Ureter (tissue), 1 donor: ENCODE measurements at places on chromosomes 7 and 10. TPM values are rescaled to one million over a fixed set of nuclear protein-coding genes. Genes with fewer than 3 reads are reported as not detected.

GRCh38 chr7:79741684-79742083, 288.2 kb upstream of the MAGI2 start:
- DNase-seq: no peak

- DNase-seq: no peak
Measured at GRCh38 chr10:45279682-45280081, 35.7 kb downstream of the OR13A1 start.

GRCh38 chr7:39714447-39715091, 91.2 kb downstream of the RALA start:
- DNase-seq: no peak

DNA sequence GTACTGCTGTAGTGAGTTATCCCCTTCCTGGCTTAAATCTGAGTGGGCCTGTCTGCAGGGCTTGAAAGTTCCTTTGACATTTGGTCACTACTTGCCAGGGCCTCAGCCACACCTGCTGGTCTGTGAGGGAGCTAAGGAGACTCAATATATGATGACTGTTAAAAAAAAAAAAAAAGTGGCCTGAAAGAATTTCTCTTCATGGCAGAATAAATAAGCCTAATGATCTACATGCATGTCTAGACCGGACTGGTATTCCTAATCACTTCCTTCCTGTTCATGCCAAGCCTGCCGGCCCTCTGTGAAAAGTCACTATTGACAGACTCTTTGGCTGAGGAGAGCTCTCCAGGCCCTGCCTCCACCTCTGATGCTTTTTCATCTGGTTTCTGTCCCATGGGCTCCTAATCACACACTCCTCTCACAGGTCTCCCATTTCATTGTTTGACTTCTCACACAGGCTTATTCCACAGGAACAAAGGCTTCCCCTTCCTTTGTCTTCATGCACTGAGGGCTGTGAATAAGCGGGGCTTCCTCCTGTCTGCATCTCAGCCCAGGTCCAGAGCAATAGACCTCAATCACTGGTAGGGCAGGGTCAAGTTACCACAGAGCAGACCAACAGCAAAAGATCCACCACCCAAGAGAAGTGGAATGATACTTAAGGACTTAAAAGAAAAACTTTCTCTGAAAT, 99.1 kb upstream of the SEC61G start:
- peak; percentile 67 for DNase-seq

GRCh38 chr10:7786430-7786829, 1.4 kb downstream of the KIN start:
- no peak for DNase-seq

DNA sequence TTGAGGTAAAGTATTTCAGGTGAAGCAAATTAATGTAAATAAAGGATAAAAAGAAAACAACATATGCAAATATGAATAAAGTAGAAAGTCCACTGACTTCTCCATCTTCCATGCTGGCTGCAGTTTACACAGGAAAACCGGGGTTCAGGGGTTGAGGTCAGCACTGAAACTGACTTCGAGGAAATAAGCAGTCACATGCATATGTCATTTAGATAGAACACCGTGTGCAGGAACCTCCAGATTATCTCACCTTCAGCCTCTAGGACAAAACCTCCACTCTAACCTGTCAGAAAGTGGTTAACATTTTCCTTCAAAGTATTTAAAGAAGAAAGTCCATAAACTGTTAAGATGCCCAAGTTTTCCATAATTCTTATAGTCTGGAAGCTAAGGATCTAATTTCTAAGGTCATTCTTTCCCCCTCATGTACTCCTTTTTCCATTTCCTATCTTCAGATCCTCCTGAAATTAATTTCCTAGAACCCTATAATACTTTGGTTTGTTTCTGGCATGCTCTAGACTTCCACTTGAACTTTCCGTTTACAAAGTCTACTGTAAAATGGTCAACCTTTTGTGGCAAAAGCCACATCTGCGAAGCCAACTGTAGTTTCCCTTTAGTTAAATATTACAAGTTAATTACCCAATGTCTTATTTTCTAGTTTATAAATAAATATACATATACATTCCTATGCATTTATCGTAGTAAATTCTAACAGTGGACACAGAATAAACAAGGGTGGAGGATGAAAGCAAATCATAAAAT, 173.3 kb downstream of the RAPGEF5 start:
- no peak for DNase-seq

DNA sequence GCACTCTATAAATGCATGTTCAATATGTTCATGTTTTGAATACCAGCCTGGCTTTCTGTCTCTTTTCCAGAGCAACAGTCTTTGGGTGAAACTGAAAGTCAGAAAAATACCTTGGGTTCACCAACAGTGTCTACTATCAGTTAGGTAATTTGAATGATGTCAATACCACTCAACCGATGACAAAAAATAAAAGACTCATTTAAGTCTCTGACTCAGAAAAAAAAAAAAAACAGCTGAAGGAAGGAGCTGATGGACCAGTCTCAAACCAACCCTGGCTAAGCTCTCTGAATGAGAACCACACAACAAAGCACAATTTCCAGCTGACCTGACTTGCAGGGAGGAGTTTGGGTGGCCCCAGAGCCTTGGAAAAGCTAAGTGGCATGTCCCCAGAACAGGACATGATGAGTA, 42.5 kb downstream of the ABLIM1 start:
- DNase-seq: no peak

DNA sequence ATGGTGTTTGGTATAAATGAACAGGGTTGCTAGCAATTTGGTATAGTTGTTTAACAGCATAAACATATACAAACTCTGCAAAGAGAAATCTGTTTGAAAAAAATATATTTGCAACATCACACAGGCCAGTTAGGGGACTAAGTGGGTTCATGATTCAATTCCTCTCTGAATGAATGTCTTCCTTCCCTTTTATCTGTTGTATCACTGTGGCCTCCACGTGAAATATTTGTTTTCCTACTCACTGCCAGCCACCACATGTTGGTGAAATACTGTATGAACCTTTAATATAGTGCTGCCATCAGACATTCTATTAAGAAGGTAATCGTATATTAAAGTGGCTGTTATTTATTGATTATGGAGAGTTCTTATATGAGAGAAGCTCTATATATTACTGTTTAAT, 157.0 kb downstream of the ARID5B start:
- DNase-seq: no peak

DNA sequence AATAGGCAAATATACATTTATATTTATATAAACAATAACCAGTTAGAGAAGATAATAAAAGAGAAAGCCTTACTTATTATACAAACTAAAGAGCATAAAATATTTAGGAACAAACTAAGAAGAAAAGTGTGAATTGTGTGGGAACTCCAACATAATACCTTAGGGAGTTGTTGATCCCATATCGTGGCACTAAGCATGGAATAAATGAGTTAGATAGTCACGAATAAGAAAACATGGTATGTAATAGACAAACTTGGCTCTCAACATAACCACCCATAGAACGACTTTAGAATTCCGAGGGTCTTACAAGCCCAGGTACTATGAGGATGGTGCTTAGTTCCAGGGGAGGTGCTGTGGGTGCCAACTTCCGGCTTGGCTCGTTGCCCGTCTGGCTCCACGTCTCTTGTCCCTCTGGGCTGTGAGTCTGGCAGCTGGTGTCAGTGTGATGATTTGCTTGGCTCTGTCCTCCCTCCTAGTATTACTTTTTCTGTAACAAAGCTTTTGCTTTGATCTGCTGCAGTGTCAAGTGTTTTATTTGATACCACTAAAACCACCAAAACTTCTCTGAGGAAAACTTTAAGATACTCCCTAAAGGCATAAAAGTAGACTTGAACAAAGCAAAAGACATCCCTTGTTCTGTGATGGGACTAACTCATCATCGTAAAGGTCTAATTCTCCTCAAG, 9.5 kb upstream of the RBM20 start:
- DNase-seq: no peak

- peak; percentile 46 for DNase-seq
Measured at GRCh38 chr10:99172128-99172738, 63.4 kb downstream of the HPSE2 start.

DNA sequence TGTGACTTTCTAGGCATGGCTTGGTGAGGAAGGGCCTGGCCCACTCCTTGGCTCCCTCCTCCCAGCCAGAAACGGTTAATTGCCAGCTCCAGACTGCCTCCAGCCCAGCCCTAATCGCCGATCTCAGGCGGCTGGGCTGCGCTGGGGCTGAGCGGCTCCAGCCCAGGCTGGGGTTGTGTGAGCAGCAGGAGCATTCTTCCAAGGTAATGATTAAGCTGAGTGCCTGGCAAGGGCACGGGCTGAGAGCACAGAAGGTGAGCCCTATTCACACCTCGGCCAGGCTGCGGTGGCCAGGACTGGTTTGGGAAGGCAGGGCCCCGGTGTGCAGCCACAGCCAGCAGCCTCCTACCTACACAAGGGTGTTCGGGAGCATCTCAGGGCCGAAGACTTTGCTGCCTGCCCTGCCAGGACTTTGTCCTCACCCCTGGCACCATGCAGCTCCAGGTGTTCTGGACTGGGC, at the start of gene TMEM72:
TMEM72 (plus strand) TSS at position 257 of the 460 bp plus-strand sequence; CDS start at position 433, 176 bp downstream.
- DNase-seq: no peak

GRCh38 chr10:28713626-28714352, 36.5 kb downstream of the BAMBI start:
- peak; percentile 45 for DNase-seq

Gene SLC26A5
- 6.2 TPM for total RNA-seq

Gene SYT15B
- 4.9 TPM for total RNA-seq

Gene ATRNL1
- 18.4 TPM for total RNA-seq

Gene PPRC1
- total RNA-seq: 59.4 TPM

Gene FAM25C
- not detected for total RNA-seq
